ENCODE measurements at places on chromosomes 11 and 22. TPM values are rescaled to one million over a fixed set of nuclear protein-coding genes. Genes with fewer than 3 reads are reported as not detected.

Gene RNF121
- total RNA-seq = 40.2 TPM

Gene ANGPTL5
- total RNA-seq = not detected

Gene TLCD5
- 4.2 TPM for total RNA-seq

Gene SYNGR1
- total RNA-seq = 9.0 TPM

Gene DERL3
- not detected for total RNA-seq

Gene GPHA2
- not detected for total RNA-seq

Gene ADM
- total RNA-seq = 82.5 TPM

Gene C1QTNF5
- total RNA-seq = 2.6 TPM

DNA sequence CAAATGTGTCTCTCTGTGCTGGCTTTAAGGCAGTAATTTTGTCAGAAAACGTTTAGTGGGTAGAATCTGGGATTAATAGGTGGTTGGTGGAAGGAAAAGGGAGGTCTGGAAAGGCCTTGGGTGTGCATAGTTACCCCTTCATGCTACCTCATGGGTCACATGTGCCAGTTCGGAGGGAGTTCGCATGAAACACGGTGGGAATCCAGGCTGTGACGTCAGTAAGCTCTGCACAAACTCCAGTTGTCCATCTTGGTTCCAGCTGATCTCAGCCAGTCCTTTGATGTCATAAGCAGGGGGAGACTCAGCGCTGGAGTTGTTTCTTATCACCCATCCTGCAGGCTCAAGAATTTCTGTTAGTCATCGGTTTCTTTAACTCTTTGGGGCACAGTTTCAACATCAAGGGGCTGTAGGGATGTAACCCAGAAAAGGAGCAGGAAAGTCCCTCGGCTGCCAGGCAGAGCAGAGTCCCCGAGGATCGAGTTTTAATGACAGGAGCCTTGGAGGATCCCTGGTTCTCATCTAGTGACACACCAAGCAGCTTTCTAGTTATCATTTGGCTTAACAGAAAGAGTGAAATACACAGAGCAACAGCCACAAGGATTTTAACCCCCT lies 28.9 kb downstream of the MOV10L1 start:
- H3K4me3 ChIP-seq = no peak overlapping the region
- DNase-seq = no peak
- H3K27ac ChIP-seq = no peak overlapping the region

DNA sequence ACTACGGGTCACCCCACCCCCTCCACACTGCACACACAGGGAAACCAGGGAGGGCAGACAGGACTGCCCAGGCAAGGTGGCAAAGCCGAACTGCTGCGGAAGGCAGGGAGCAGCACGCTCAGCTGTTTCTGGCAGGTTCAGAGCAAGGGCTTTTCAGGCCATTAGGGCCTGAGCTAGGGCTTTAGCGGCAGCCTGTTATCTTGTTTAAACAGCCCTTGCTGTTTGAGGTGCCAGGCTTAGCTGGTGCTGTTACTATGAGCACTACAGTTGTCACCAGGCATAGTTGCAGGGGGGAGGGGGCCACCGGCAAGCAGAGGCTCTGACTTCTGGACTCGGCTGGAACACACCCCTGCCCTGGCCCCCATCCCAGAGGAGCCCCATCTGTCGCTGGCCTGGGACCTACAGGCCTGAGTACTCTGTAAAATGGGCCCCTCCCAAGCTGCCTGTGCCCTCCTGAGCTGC lies 34.9 kb downstream of the RSPH14 start:
- no peaks in the 10 kb centered on the region for H3K36me3 ChIP-seq
- no peak overlapping the region for H3K27ac ChIP-seq
- no peak overlapping the region for H3K4me3 ChIP-seq
- H3K4me1 ChIP-seq = no peaks in the 10 kb centered on the region
- no peaks in the 10 kb centered on the region for H3K27me3 ChIP-seq

DNA sequence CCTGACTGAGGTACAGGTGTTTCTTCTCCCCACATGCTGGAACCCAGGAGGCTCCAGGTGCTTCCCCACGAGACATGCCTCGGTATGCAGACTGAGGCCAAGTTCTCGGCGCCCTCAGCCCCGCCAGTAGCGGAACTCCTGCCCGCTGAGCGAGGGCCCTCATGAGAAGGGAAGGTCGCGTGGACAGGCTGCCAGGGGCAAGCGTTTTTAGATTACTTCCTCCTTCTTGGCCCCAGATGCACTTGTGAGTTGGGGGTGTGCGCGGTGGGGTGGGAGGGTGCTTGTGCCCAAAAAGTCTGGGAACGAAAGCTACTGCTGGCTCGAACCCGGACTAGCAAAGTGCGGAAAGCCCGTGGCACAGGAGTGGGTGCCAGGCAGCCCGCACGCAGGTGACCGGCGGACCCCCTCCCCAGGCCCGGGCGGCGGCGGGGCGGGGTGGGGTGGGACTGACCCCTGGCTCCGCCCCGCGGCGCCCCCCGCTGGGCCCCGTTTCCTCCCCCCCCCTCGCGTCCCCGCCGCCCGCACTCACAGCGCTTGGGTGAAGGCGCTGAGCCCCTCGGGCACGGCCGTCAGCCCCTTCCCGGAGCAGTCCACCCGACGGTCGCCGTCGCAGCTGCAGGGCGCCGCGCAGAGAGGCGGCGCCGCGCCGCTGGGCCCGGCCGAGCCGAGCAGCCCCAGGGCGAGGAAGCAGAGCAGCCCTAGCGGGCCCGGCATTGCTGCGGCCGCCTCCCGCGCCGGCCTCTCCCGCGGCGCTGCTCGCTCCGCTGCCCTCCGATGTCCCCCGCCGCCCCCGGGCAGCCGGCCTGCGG lies 797 bp downstream of the LGR4 start:
- peak overlapping the region; percentile 27 for H3K27ac ChIP-seq
- DNase-seq = peak; percentile 21
- H3K4me3 ChIP-seq = peak overlapping the region; percentile 81
- H3K27me3 ChIP-seq = no peaks in the 10 kb centered on the region
- no peaks in the 10 kb centered on the region for H3K36me3 ChIP-seq

- H3K4me1 ChIP-seq = no peaks in the 10 kb centered on the region
- H3K4me3 ChIP-seq = no peak overlapping the region
- DNase-seq = no peak
These were observed 56.8 kb upstream of the FGF3 start for GRCh38 chr11:69876013-69876412.

- H3K4me1 ChIP-seq = peaks cover 17% of the 10 kb centered on the region
- DNase-seq = no peak
- no peak overlapping the region for H3K4me3 ChIP-seq
- H3K36me3 ChIP-seq = 0 out of 2 replicates have a peak, but pooled peaks cover 3% of the 10 kb centered on the region
- no peaks in the 10 kb centered on the region for H3K27me3 ChIP-seq
These were observed 13.2 kb downstream of the PLEKHA7 start for GRCh38 chr11:17000987-17001386.

- no peak for DNase-seq
- no peak overlapping the region for H3K4me3 ChIP-seq
- H3K27me3 ChIP-seq = no peaks in the 10 kb centered on the region
- H3K4me1 ChIP-seq = no peaks in the 10 kb centered on the region
- no peak overlapping the region for H3K27ac ChIP-seq
These were observed 415.9 kb upstream of the CADM1 start for GRCh38 chr11:115920092-115920461.

- no peak overlapping the region for H3K27ac ChIP-seq
- no peaks in the 10 kb centered on the region for H3K4me1 ChIP-seq
- no peaks in the 10 kb centered on the region for H3K27me3 ChIP-seq
- H3K4me3 ChIP-seq = no peak overlapping the region
- H3K36me3 ChIP-seq = no peaks in the 10 kb centered on the region
- DNase-seq = no peak
These were observed 64.5 kb upstream of the EMID1 start for GRCh38 chr22:29141078-29141688.

DNA sequence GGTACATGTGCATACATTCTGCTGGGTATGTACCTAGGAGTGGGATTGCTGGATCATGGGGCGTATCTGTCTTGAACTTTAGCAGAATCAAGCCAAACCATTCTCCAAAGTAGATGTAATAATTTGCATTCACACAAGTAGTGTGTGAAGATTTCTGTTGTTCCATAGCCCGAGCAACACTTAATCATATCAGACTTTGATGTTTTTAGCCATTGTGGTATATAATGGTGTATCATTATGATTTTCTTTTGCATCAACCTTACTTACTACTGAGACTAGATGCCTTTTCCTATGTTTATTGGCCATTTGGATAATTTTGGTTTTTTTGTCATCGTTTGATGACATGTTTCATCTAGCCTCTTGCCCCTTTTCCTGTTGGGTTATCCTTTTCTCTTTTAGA lies 72.0 kb upstream of the TNRC6B start:
- DNase-seq = no peak
- peaks cover 12% of the 10 kb centered on the region for H3K4me1 ChIP-seq
- no peak overlapping the region for H3K27ac ChIP-seq

- no peaks in the 10 kb centered on the region for H3K36me3 ChIP-seq
- peak overlapping the region; percentile 82 for H3K27ac ChIP-seq
- H3K27me3 ChIP-seq = no peaks in the 10 kb centered on the region
- H3K4me1 ChIP-seq = peaks cover 15% of the 10 kb centered on the region
These were observed 6.9 kb upstream of the POLDIP3 start for GRCh38 chr22:42621505-42622002.

GRCh38 chr11:46588131-46588530 lies 5.7 kb downstream of the AMBRA1 start:
- peaks cover 13% of the 10 kb centered on the region for H3K4me1 ChIP-seq
- H3K27me3 ChIP-seq = no peaks in the 10 kb centered on the region
- no peak for DNase-seq
- no peaks in the 10 kb centered on the region for H3K36me3 ChIP-seq
- no peak overlapping the region for H3K4me3 ChIP-seq
- H3K27ac ChIP-seq = no peak overlapping the region

DNA sequence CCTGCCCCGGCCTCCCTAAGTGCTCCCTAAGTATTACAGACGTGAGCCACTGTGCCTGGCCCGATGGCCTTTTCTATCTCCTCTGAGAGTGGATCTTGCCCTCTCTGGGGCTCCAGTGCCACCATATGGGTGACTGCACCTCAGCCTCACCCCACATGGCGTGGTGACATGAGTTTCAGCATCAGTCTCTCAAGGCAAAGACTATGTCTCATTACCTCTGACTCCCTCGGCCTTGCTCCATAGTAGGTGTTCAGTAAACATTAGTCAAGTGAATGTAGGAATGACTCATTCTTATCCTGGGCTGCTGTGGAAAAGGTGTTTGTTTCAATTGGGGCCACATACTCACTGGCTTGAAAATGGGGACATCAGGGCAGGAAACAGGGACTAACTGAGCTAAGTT lies 168.8 kb downstream of the GRIK4 start:
- peaks cover 60% of the 10 kb centered on the region for H3K27me3 ChIP-seq
- H3K4me1 ChIP-seq = no peaks in the 10 kb centered on the region
- no peaks in the 10 kb centered on the region for H3K36me3 ChIP-seq
- peak; percentile 33 for DNase-seq
- no peak overlapping the region for H3K27ac ChIP-seq
- no peak overlapping the region for H3K4me3 ChIP-seq

DNA sequence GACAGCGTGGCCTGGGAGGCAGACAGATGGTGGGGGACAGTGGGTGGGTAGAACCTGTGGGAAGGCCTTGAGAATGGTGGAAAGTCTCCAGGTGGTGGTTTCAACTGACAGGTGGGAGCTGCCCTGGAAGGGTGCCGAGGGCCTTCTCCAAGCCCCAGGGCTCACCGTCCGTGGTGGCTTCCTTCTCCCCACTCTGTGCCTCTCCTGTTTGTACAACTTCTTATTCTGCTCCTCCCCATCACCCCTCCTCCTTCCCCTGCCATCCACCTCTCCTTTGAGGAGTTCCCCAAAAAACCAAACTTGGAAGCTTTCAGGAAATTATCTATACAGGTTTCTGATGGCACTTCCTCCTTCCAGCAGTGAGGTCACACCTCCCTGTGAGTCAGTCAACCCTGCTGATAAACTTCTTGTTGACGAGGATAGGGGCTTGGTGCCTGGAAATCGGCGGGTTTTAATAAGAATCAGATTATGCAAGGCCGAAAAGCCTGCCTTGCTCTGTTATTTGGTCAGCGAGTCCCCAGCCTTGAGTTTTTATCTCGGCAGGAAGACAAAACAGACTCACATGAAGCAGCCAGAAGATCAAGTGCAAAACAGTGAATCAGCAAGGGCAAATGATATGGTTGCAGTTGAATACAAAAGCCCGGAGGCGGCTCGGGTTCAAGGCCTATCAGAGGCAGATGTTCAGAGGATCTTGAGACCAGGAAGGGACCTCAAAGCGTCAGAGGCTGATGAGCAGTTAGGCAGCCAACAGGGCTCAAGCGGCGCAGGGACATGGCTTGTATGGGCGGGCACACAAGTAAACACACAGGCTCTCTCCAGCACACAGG lies 9.5 kb upstream of the ST3GAL4 start:
- H3K27me3 ChIP-seq = no peaks in the 10 kb centered on the region
- peaks cover 13% of the 10 kb centered on the region for H3K36me3 ChIP-seq
- H3K27ac ChIP-seq = peak overlapping the region; percentile 45
- no peak overlapping the region for H3K4me3 ChIP-seq

DNA sequence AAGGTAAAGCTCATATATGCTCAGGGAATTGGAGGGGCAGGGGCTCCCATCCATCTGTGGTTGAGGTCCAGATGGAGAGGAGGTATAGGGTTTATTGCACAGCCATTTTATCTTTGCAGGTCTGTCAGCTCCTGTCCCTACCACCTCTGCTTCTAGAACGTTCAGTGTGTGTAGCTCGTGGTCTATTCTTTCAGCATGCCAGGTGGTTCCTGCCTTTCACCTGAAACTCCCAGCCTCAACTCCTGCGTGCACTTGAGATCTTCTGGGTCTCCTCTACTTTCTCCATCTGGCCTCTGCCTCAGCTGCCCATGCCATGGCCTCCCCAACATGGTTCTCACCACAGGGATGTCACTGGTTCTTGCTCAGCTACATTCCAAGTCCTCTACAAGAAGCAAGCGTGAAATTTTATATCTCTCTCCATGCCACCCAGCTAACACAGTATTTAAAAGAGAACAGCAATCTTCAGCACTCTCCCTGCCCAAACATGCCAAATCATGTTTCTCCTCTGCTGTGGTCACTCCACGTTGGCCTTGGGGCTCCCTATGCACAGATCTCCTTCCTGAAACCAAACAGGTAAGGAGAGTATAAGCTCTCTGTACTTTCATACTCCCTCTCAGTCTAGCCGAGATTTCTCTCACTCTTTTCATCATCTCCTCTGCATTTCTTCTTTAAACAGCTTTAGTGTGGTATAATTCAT lies 157.8 kb upstream of the TRPC6 start:
- H3K27me3 ChIP-seq = no peaks in the 10 kb centered on the region
- H3K4me1 ChIP-seq = no peaks in the 10 kb centered on the region
- no peaks in the 10 kb centered on the region for H3K36me3 ChIP-seq
- no peak overlapping the region for H3K4me3 ChIP-seq

DNA sequence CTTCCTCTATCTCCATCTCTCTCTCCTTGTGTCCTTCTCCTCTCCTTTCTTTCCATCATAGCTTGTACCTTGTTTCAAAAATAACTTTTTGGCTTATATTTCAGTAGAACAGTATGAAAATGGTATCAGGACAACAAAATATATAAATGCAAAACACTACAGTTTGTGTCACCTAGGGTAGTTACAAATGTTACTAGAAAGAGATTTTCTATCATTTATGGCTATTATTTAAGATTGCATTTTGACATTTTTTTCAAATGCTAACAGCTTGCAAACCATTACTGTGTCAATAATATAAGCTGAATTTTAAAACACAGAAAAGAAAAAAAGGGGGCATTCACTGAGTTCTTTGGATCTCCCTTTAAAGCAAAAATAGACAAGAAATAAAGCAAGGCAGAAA lies 392.3 kb upstream of the LRRC4C start:
- no peak for DNase-seq
- H3K4me1 ChIP-seq = no peaks in the 10 kb centered on the region
- no peak overlapping the region for H3K27ac ChIP-seq
- H3K36me3 ChIP-seq = no peaks in the 10 kb centered on the region

GRCh38 chr22:24583221-24584165 lies 9.4 kb downstream of the LRRC75B start:
- no peak overlapping the region for H3K4me3 ChIP-seq
- no peak for DNase-seq
- no peak overlapping the region for H3K27ac ChIP-seq
- H3K4me1 ChIP-seq = peaks cover 8% of the 10 kb centered on the region
- no peaks in the 10 kb centered on the region for H3K27me3 ChIP-seq

- no peak for DNase-seq
- H3K4me3 ChIP-seq = no peak overlapping the region
- H3K27me3 ChIP-seq = no peaks in the 10 kb centered on the region
- H3K36me3 ChIP-seq = no peaks in the 10 kb centered on the region
- no peaks in the 10 kb centered on the region for H3K4me1 ChIP-seq
These were observed 33.8 kb downstream of the ZNF280B start for GRCh38 chr22:22474733-22475132.
